HFF-Myc (cell line): ENCODE measurements at places on chromosomes 3 and 15.

DNA sequence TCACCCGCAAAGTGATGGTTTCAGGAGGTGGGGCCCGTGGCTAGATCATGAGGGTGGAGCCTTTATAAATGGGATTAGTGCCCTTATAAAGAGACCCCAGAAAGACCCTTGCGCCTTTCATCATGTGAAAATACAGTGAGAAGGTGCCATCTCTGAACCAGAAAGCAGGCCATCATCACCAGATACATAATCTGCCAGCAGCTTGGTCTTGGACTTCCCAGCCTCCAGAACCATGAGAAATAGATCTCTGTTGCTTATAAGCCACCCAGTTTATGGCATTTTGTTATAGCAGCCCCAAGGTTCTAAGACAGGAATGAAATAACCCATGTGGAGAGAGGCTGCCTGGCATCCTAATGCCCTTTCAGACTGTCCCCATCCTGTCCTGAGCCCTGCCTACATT is 127.8 kb upstream of the SMAD3 start:
- no peak for DNase-seq

DNA sequence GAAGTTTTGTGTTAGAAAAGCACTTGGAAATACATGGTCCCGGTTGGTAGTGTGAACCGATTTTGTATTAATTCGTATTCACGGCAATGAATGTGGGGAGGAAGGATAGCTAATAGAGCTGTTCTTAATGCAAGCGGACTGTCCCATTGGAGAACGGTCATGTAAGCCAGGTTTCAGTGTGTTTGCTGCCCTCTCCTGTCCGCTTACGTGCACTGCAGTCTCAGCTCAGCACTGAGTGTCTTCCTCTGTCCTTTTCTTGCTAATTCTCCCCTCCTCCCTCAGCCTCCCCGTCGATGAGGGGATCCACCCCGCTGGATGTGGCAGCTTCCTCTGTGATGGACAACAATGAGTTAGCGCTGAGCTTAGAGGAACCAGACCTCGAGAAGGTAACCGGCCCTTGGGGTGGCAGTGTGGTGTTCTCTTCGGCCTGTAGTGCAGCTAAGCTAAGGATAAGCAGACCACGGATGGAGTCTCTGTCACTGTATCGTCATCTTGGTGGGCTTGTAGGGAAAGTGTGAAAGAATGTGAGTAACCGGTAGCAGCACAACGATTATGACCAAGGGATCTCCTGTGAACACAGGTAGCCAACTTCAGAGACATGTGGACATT is 267.5 kb upstream of the CHRM5 start:
- DNase-seq = peak; percentile 73

GRCh38 chr3:127792541-127793292 is 29.6 kb downstream of the MGLL start:
- DNase-seq = peak; percentile 100

GRCh38 chr3:179063945-179064560 is 7.6 kb downstream of the ZMAT3 start:
- no peak for DNase-seq

DNA sequence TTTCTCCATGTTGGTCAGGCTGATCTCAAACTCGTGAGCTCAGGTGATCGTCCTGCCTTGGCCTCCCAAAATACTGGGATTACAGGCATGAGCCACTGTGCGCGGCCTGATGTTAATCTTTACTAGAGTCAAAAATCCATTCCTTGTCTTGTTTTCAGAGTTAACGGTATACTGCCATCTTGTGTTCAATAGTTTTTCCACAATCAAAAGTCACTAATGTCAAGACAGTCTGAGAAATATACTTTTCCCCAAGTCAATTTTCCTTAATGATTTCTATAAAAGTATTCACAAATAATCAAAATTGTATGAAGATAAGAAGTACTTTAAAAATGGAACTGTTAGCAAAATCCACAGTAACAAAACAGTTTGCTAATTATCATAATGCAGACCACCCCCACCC is 8.5 kb downstream of the CRBN start:
- no peak for DNase-seq

DNA sequence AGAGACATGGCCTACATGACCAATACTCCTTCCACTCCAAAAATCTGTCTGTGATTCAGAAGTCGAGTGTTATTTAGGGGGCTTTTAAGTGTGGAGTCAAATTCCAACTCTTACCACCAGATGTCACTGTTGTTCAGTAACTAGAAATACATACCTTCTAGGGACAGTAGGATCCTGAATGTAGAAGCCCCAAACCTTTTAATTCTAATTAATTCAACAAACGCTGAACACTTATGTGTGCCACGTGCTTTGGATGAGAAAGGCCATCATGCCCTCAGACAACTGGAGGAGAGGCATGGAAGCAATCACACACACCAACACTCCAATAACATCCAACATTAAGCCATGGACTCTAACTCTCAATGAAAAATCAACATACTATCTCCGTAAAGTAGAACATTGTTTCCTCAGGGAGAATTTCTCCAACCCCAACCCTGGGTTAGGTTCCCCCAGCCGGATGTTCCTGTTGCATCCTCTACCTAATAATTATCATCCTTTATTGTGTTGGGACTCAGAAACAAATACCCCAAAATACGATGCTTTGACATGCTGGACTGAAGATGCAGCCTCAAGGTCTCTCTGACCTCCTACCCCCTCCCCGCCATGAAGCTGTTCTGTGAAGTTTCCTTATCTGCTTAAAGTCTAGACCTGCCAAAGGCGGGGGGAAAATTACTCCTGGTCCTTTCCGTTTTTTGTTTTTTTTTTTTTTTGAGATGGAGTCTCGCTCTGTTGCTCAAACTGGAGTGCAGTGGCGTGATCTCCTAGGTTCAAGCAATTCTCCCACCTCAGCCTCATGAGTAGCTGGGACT is 8.0 kb upstream of the CCDC13 start:
- DNase-seq = peak; percentile 72

- DNase-seq = no peak
Observed at GRCh38 chr15:88080616-88081015, 175.9 kb downstream of the NTRK3 start.
